NCI-H1694 treated with DMSO at 0.1 percent for 48 hours (cell line): ENCODE measurements at places on chromosomes 11 and 22.

DNA sequence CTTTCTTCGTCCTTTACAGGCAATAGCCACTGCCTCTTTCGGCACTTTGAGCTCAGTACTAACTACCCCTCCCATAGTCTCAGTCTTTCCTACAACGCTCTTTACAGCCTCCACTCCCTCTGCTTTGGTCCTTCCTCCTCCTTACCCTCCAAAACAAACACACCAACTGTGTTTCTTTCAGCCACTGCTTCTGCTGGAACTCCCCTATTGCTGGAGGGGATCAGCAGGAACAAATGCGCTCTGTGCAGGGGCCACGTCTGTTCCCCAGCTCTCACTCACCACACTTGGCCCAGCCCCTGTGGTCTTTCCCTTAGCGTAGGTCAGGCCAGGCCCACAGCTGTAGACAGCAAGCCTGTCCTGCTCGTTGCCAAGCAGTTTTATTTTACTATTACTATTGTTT lies 42.3 kb downstream of the PC start:
- DNase-seq, result no peak

- no peak for DNase-seq
Measured at GRCh38 chr22:48084729-48085050, 1322.2 kb downstream of the TBC1D22A start.

DNA sequence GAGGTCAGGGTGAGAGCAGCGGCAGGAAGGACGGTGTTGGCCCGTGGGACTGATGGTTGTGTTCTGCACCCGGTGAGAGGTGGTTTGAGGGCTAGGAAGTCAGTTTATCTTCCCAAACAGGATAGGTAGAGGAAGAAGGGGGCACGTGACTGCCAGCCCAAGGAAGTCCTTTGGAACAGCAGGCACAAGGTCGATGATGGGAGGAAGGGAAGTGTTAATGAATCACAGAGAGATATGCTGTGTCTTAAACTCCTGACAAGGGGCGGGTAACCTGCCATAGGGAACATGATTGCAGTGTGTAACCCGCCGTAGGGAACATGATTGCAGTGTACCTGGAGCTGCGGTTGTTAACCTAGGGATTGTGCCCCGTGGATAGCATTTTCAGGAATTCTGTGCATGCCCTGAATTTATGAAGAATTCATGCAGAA lies 49.0 kb downstream of the PRR5L start:
- no peak for DNase-seq

- DNase-seq, result no peak
Measured at GRCh38 chr11:2759228-2760195, 59.7 kb upstream of the KCNQ1OT1 start.

DNA sequence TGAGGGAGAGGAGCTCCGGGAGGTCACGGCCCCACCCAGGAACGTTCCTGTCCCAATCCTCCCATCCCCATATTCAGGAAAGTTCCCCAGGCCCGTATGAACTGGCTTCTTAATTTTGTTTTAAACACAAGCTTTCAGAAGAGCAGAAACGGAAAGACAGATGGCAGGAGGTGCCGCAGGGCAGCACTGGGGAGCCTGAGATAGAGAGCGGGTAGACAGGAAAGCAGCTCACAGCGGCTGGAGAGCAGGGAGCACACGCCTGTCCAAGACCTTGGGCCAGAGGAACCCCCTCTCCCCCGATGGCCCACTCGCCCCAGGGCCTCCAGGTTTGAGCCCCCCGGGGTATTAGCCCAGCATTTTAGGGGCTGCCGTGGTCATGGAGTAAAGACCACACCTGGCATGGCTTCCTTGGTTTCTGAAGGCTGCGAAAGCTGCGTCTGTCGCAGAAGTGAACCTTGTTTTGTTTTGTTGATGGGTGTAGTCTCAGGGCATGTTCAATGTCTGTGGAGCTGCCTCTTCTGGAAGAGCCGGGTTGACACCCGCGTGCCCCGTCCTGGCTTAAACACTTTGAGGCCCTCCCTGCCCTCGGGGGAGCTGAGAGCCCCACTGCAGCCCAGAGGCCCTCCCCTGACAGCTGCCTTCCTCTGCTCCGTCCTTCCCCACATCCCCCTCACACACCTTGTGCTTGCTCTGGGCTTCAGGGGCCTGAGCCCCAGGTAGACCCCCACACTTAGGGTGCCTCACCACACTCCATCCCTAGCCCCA lies 17.9 kb upstream of the KCNQ1OT1 start:
- peak; percentile 21 for DNase-seq

GRCh38 chr11:66492161-66492865 lies 12.1 kb downstream of the DPP3 start:
- DNase-seq, result no peak
